ENCODE measurements at places on chromosomes 4 and X. TPM values are rescaled to one million over a fixed set of nuclear protein-coding genes. Genes with fewer than 3 reads are reported as not detected.

DUSP9 gene
- not detected for total RNA-seq

TRIM60 gene
- total RNA-seq = not detected

CHST7 gene
- 8.0 TPM for total RNA-seq

TRIM2 gene
- 33.2 TPM for total RNA-seq

YY2 gene
- total RNA-seq = 0.63 TPM

IL3RA gene
- 4.7 TPM for total RNA-seq

FAM149A gene
- 11.9 TPM for total RNA-seq

ANTXR2 gene
- total RNA-seq = 42.8 TPM

ZNF157 gene
- not detected for total RNA-seq

KLF3 gene
- 23.5 TPM for total RNA-seq

GPR119 gene
- total RNA-seq = not detected

MTNR1A gene
- not detected for total RNA-seq

ZNF711 gene
- 1.4 TPM for total RNA-seq

NHSL2 gene
- 4.7 TPM for total RNA-seq

STAG2 gene
- total RNA-seq = 34.2 TPM

BEND2 gene
- not detected for total RNA-seq

CXCL8 gene
- total RNA-seq = 0.72 TPM

PCDH10 gene
- 0.10 TPM for total RNA-seq

SLC6A14 gene
- total RNA-seq = not detected

REELD1 gene
- not detected for total RNA-seq

TDO2 gene
- total RNA-seq = not detected

CHIC1 gene
- 14.7 TPM for total RNA-seq

SLC2A9 gene
- 8.3 TPM for total RNA-seq

ARMCX1 gene
- total RNA-seq = 39.4 TPM

SPIN2A gene
- total RNA-seq = not detected

ERAS gene
- not detected for total RNA-seq

RAB40A gene
- total RNA-seq = 0.20 TPM

FRMD7 gene
- 0.07 TPM for total RNA-seq

TLR1 gene
- total RNA-seq = 2.5 TPM

STATH gene
- total RNA-seq = not detected

RRH gene
- not detected for total RNA-seq

HSD17B10 gene
- 88.2 TPM for total RNA-seq

GRIA3 gene
- 1.0 TPM for total RNA-seq

TMEM35A gene
- not detected for total RNA-seq

HTR2C gene
- not detected for total RNA-seq

TLL1 gene
- total RNA-seq = 1.4 TPM

L1CAM gene
- 3.0 TPM for total RNA-seq

LDB2 gene
- total RNA-seq = 31.1 TPM

BDH2 gene
- total RNA-seq = 24.6 TPM

BTC gene
- not detected for total RNA-seq

GASK1B gene
- total RNA-seq = 87.4 TPM

GNRHR gene
- not detected for total RNA-seq

SSX2 gene
- not detected for total RNA-seq

CT45A5 gene
- total RNA-seq = not detected

RPA4 gene
- not detected for total RNA-seq

P2RY8 gene
- 4.4 TPM for total RNA-seq

MYL5 gene
- total RNA-seq = 6.5 TPM

ZMAT1 gene
- 4.3 TPM for total RNA-seq

All from heart right ventricle (tissue), 16 donors.